ENCODE measurements at places on chromosomes 16 and 17.

- no peak for DNase-seq
Measured at GRCh38 chr16:14682121-14682520, 12.0 kb downstream of the PLA2G10 start.

GRCh38 chr17:54834086-54834485 lies 66.6 kb upstream of the TOM1L1 start:
- no peak for DNase-seq

- no peak for DNase-seq
Measured at GRCh38 chr17:76657505-76658241, 14.1 kb upstream of the ST6GALNAC1 start.

- DNase-seq, result no peak
Measured at GRCh38 chr17:36214918-36215317, 4.1 kb downstream of the CCL4L2 start.

DNA sequence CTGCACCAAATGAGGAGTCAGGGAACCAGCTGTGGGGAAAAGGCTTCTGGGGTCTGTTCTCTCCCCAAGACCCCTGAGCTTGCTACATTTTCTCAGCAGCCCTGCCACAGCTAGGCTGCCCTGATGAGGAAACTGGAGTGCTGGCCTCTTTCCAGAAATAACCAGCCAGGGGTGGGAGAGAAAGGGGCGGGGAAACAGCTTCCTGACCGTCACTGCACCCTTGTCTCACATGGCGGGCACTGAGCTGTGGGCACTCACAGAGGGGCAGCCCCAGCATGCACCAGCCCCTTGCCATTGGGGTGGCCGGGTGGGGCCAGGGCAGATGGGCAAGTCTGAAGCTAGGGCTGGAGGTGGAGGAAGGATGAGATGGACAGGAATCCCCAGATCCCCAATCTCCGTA lies 2.9 kb downstream of the SRL start:
- no peak for DNase-seq

DNA sequence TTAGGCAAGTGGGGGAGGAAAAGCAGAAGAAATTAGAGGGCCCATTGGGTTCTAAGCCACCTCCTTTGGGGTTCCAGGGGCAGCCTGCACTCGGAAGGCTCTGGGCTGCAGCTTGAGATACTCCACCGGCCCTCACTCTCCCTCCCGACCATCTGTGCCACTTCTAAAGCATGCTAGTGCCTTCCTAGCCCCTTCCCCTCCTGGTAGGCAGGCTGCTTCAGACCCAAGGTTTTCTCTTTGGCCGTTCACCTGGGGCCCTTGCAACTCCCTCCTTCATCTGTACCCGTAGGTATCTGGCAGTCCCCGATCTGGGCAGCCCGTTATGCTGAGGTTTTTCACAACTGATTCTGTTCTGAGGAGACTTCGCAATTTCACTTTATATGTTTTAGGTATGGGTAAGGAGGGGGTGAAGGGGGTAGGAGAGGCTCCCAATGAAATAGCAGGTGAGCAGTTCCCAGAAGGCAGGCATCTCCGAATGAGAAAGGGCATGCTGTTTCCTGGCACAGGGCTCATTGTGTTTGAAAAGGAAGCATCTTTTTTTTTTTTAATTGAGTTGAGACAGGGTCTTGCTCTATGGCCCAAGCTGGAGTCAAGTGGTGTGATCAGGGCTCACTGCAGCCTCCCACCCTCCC lies 98.7 kb downstream of the RAB11FIP4 start:
- no peak for DNase-seq

- DNase-seq, result no peak
Measured at GRCh38 chr17:82317394-82318168, at the start of gene CD7. TSS of gene CD7 (minus strand) at chr17:82317608. CDS start at chr17:82317495, 113 bp downstream.

DNA sequence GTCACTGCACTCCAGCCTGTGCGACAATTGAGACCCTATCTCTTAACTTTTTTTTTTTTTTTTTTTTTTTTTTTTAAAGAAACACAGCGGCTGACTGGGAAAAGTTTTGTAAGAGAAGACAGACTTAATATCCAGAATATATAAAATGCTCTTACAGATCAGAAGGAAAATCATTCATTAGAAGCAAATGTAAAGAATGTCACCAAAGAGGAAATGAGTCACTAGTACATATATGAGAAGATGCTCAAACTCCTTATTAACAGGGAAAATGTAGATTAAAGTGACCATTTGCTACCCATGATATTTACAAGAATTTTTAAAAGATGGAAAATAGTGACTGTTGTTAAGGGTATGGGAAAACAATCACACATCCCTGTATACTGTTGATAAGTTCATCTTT lies 48.9 kb downstream of the RABEP1 start:
- no peak for DNase-seq

DNA sequence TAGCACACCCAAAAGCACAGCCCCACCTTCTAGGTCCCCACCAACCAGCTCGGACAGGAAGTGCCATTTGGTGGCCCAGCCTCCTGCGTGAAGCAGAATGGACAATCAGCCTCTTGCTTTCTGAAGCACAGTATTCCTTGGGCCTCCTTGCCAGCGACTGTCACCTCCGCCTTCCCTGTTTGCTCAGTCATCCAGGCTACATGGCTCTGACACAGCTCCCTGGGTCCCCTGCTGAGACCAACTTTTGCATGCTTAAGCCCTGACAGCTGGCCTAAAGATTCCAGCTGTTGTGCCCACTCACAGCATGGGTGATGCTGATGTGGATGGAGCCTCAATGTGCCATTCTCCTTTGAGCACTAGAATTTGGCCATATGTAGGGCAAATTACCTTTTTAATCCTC lies 4.5 kb upstream of the CACNG5 start:
- DNase-seq, result no peak
